ENCODE measurements at places on chromosomes 12 and 14.

- no peak for DNase-seq
These were observed 237.3 kb upstream of the GRIP1 start for GRCh38 chr12:66916189-66916588.

DNA sequence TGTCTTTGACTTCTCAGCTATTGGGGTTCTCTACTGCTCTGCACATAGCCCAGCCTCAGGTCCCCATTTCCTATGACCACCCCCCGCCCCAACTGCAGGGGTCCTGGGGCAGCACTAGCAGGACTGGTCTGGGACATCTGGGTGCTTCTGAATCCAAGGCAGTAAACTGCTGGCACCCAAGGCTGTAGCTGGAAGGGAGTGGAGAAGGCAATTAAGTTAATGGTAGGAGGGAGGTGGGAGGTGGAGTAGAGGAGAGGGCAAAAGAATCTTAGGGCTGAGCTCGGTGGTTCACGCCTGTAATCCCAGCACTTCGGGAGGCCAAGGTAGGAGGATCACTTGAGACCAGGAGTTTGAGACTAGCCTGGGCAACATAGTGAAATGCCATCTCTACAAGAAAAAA is 11.5 kb downstream of the PLEK2 start:
- DNase-seq: no peak

DNA sequence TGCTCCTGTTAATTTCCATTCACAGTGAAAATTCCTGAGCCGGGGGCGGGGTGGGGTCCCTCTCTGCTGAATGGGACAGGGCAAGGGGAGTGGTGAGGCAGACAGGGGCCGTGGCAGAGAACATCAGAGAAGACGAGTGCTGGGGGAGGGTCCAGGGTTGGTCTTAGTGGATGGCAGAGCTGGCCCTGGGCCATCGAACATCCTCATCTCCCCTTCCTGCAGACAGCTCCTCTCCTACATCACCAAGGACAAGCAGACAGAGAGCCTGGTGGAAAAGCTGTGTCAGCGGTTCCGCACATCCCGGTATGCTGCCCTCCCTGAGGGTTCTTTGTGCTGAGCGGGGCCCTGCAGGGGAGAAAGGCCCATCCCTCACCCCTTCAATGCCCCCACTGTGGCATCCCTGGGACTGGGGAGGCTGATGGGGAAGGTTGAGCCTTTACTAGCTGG is 5.0 kb upstream of the GAPDH start:
- no peak for DNase-seq

- DNase-seq: no peak
These were observed 97.0 kb downstream of the MED13L start for GRCh38 chr12:116180448-116180847.

GRCh38 chr14:81589381-81590065 is 55.9 kb upstream of the SEL1L start:
- DNase-seq: no peak

DNA sequence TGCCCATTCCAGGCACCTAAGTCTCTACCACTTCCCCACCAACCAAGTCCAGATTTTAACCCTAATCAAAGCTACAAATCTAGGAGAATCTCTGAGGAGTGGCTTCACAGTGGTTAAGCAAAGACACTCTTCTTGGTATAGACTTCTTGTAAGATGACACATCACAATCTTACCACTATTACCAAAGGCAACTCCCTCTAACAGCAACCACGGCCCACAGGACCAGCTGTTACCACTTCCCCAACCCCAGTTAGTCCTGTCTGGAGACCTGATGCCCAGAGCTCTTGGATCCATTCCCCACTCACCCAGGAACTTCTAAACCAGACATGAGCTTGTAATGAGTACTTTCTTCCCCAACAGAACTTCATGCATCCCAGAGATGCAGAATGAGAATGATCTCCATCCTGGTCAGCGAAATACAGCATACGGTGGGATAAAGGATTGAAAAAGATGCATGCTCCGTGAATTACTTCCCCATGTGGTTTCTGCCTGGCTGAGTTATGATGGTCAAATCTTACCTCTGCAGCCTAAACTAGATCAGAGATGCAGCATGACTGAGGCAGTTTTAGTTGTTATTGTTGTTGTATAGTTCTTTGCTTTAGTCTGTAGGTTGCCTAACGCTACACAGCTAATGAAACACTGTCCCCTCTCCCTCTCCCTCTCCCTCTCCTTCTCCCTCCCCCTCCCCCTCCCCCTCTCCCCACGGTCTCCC is 87.7 kb upstream of the FOXN3 start:
- peak; percentile 91 for DNase-seq

- DNase-seq: no peak
These were observed 21.3 kb downstream of the TBK1 start for GRCh38 chr12:64473176-64473575.

GRCh38 chr14:32565256-32565655 is 236.2 kb downstream of the AKAP6 start:
- DNase-seq: no peak

DNA sequence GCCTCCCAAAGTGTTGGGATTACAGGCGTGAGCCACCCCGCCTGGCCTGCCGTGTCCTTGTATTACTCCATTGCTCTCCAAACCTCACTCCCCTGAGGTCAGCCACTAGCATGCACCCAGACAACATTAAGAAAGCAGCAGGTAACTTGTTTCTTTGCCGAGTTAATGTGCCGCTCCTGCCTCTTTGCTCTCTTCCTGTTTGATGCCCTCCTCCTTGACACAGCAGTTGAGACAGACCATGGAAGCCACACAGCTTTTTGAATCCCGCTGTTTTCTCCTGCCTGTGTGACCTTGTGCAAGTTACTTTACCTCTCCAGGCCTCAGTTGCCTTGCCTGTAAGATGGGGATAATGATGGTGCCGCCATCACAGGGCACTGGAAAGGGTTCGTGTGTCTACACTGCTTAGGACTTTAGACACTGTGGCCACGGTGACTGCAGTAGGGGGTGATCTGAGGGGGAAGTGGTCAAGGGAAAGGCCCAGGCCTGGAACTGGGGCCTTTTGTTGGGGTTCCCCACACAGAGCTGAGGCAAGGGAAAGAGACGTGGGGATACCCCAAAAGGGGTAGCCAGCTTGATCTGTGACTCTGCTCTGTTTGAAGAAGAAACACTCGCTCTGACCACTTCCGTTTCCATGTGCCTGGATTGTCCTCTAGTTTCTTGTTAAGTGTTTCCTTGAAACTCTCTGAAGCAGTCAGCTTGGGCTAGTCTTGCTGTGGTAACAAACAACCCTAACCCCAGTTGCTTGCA is 69.3 kb downstream of the RIN3 start:
- no peak for DNase-seq

- peak; percentile 81 for DNase-seq
These were observed 14.8 kb downstream of the KMT5A start for GRCh38 chr12:123398550-123399254.

GRCh38 chr12:124618291-124618902 is 51.0 kb upstream of the NCOR2 start:
- no peak for DNase-seq

DNA sequence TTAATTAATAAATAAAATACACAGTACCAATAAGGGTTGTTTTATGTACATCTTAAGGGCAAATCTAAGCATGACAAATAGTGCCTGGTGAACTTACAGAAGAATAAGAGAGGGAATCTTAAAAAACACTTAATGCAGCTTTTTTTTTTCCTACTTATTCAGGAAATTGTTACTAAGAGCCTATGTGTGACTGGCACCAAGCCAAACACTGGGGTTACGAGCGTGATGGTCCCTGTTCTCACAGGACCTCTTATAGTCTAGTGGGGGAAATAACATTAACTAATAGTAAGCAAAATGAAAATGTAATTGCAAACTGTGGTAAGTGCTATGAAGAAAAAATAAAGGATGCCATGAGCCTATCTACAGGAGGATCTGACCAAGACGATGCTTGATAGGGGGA is 53.6 kb downstream of the RTN1 start:
- no peak for DNase-seq

- DNase-seq: no peak
These were observed 29.4 kb downstream of the PPP2R5E start for GRCh38 chr14:63513756-63514155.

DNA sequence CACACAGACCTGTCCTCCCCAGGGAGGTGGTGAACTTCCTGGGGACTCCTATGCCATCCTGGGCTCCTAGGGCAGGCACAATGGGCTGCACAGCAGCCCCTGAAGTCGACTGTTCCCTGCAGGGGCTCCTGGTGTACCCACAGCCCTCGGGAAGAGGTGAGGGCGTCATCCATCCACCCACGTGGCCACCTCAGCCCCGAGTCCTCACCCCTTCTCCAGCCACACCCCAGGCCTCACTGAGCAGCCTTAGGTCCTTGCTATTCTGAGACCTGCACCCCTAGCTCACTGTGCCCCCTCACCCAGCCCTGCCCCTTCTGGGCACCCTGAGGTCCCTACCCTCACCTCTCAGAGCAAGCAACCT is 38.9 kb downstream of the BEGAIN start:
- DNase-seq: no peak

All from AG10803 (cell line).